HTR-8/SVneo (cell line): ENCODE measurements at places on chromosomes 2 and 18.

DNA sequence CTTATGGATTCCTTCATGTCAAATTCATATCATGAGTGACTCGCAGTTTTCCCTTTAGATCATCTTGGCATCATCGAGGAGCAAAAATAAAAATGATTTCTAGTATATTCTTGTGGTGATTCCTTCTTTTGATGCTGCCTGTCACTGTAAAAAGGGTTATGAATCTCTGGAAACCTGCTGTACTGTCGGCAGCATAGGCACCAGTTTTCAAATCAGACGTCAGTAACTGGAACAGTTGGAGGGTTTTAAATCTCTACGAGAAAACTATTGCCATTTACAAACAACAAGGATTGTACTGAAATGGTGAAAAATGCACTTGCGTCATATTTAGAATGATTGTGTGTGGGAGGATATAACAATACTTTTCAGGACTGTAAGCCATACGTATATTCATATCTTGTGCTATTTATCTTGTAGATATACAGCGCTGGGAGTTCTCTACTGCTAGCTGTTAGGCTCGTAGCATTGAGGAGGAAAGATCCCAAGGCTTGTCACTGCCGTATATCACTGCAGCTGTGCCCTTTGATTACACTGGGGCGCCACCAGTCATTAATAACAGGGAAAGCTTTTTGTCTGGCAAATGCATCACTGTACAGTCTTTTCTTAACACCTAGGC lies 320.7 kb downstream of the MTX2 start:
- DNase-seq, result no peak

GRCh38 chr2:33317369-33318007 lies 159.0 kb upstream of the RASGRP3 start:
- DNase-seq, result no peak

- DNase-seq, result no peak
Observed at GRCh38 chr18:76486038-76486437, 9.0 kb downstream of the ZNF516 start.

DNA sequence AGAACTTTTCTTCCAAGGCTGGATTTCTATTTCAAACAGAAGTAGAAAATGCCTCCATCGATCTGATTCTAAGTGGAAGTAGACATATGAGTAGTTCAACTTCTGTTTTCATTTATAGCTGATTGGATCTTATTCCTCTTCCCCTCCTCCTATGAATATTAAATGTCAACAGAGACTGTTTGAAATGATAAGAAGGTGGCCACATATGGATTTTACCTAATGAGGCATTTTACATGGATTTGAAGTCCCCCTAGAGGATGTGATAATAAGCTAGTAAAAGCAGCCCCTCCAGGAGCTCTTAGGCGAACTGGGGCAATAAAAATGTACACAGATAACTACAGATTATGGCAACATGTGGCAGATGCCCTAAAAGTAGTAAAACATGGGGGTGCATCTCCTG lies 71.0 kb downstream of the UPP2 start:
- DNase-seq, result no peak

DNA sequence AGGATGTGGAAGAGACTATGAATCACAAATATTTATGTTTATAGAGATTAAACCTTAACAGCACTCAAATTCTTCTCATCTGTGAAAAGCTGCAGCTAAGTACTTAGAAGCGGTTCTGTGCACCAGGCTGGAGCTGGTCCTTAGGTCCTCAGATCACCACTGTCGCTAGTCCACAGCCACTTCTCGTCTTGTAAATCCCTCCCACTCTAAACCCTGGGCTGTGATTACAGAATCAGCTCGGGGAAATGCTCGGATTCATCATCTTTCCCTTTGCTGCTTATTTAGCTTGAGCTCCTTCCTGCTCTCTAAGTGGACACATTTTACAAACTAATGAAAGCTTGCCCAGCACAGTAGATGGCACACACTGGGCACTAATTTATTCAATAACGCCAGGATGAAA lies 61.7 kb downstream of the RNF152 start:
- DNase-seq, result no peak

DNA sequence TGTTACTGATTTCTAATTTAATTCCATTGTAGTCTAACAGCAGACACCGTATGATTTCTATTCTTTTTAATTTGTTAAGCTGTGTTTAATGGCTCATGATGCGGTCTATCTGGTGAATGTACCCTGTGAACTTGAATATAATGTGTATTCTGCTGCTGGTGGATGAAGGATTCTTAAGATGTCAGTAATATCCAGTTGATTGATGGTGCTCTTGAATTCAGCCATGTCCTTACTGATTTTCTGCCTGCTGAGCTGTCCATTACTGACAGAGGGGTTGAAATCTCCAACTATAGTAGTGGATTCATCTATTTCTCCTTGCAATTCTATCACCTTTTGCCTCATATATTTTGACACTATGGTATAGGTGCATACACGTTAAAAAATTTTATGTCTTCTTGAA lies 373.3 kb upstream of the RAB12 start:
- no peak for DNase-seq

DNA sequence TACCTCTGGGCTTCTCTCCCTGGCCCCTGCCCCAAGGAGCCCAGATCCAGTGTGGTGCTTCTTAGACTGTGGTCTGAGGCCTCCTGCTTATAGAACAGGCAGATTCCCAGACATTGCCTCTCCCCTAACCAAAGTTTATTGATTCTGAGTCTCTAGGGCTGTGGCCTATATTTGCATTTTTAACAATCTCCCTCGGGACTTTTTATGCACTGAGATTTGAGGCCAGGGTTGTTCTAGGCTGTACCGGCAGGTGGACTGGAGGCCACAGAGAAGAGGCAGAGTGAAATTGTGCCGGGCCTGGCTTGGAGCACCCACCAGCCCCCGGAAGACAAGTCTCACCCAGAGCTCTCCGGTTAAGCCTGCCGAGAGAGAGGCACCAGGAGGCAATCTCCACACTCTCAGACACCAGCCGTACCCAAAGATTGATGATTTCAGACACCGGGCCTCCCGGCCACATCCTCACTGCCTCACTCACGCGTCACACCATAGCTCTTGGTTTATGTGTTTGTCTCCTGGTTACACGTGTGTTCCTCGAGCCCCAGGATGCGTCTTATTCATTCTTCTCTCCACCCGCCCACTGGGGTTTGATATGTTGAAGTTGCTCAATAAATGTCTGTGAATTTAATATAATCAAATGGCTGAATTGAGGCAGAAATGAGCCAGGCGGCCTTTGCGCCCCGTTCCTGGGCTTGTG lies 203.7 kb downstream of the KLHL29 start:
- DNase-seq, result no peak

DNA sequence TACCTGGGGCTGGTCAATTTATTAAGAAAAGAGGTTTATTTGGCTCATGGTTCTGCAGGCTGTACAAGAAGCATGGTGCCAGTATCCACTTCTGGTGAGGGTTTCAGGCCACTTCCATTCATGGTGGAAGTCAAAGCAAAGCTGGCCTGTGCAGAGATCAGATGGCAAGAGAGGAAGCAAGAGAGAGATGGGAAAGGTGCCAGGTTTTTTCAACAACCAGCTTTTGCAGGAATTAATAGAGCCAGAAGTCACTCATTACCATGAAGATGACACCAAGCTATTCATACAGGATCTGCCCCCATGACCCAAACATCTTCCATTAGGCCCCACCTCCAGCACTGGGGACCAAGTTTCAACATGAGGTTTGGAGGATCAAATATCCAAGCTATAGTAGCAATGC lies 56.8 kb upstream of the ST3GAL5 start:
- no peak for DNase-seq

- DNase-seq, result no peak
Observed at GRCh38 chr2:224930990-224931389, 111.3 kb downstream of the DOCK10 start.

GRCh38 chr2:172843902-172844715 lies 108.5 kb downstream of the RAPGEF4 start:
- no peak for DNase-seq
